ENCODE measurements at places on chromosomes 16 and 17.

GRCh38 chr16:74034862-74035261 lies 261.8 kb upstream of the PSMD7 start:
- DNase-seq = no peak

DNA sequence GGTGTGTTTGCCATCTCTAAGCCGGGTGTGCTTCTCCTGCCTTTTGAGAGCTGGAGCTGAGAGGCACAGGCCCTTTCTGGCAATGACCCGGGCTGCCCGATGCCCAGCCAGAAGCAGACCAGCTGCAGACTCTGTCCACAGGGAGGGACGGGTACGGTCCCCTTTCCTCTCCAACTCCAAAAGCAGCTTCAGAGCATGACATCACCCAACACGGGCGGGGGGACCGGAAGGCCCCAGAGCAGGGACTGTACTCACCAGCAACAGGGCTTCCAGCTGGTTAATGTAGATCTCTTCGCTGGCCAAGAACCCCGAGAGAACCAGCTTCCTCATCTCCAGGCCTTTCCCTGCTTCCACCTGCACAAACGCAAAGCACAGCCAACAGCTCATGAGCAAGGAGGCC lies 79.4 kb downstream of the ABR start:
- no peak for DNase-seq

DNA sequence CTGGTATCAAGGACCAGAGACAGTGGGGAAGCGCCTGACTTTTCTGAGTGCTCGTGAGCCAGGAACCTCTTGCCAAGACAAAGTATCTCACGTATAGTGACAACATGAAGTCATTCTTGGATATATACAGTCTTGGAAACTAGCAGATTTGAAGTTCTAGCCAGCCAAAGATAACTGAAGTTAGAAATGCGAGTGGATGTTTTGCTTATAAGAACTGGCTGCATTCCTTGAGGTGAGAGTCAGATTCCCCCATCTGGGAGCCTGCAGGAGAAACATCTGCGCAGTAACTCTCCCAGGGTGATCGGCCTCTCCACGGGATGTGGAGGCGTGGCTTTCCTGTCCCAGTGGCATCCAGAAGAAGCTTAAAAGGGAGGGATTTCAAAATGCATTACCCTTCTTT lies 89.8 kb downstream of the SHISA6 start:
- no peak for DNase-seq

DNA sequence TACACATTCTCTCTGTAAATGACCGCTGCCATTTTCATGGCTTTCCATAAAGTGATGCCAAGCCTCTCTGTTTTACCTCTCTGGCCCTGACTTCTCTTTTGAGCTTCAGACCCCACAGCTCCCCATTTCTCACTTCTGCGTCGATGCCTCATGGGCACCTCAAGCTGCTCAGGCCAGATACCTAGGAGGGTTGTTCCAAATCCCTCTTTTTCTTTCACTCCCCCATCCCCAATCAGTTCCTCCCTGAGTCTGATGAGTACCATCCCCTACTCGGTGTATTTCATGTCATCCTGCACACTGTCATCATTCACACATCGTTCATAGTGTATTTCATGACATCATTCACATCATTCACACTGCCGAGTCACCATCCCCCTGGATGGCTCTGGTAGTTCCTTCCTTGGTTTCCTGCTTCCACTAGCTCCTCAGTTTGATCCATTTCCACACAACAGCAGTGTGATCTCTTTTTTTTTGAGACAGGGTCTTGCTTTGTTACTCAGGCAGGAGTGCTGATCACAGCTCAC lies 43.1 kb downstream of the NTN1 start:
- DNase-seq = no peak

DNA sequence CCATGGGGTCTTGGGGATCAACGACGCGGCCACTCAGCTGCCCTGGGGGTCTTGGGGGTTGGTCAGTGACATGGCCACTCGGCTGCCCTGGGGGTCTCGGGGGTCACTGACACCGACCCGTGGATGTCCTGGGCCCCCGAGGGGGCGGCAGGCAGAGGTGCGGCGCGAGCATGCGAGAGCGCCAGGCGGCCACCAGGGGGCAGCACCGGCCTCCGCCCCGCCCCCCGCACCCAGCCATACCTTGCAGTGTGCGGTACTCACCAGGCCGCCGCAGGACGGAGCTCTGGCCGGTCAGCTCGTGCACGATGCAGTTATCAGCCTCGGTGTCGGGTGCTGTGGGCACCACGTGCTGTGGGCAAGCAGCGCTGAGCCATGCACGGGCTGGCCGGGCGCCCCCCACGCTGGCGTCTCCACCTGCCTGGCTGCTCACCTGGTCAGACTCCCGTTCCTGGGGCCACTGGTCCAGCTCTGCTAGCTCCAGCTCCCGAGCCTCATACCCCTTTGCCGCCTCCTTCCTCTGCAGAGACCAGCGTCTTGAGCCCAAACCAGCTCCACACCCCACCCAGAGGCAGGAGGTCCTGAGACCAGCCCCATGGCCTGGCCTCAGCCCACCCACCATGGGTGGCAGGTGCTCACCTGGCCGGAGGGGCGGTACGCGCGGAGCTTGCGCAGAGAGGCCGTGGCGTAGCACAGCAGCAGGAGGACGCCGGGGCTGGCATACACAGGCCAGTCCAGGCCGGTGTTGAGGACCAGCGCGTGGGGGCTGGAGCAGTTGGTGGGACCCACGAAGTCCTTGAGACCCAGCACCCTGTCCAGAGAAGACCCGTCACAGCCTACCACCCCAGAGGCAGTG lies 31.2 kb downstream of the CTU2 start:
- DNase-seq = peak; percentile 72

- DNase-seq = no peak
Measured at GRCh38 chr16:20883554-20884239, 16.5 kb downstream of the DCUN1D3 start.

Measured in activated naive CD4-positive, alpha-beta T cell treated with anti-CD3 and anti-CD28 coated beads, Interleukin-2, amount 50 U/mL, for 72 hours (primary cell).